ENCODE measurements at places on chromosomes 11 and 22.

- no peaks in the 10 kb centered on the region for H3K4me1 ChIP-seq
- no peak overlapping the region for H3K4me3 ChIP-seq
- no peak for DNase-seq
Observed at GRCh38 chr11:2650343-2650867, 49.4 kb downstream of the KCNQ1OT1 start.

DNA sequence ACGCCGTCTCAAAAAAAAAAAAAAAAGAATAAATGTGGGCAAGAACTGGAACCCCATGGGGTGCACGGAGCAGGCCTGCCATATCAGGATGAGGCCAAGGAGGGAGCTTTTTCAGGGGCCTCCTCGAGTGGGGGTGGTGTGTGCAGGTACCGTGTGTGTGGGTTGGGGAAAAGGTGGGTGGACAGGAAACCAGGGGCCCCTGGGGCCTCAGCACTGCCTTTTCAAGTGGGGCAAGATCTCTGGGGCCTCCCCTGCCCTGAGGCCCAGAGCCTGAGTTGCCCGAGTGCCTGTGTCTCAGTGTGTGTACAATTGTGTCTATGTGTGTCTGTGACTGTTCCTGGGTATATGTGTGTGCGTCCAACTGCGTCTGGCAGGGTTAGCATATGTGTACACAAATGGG lies 23.8 kb downstream of the TEF start:
- H3K4me1 ChIP-seq, result peaks cover 8% of the 10 kb centered on the region
- no peaks in the 10 kb centered on the region for H3K36me3 ChIP-seq
- no peak for DNase-seq
- H3K27me3 ChIP-seq, result peaks cover 3% of the 10 kb centered on the region
- H3K27ac ChIP-seq, result no peak overlapping the region

DNA sequence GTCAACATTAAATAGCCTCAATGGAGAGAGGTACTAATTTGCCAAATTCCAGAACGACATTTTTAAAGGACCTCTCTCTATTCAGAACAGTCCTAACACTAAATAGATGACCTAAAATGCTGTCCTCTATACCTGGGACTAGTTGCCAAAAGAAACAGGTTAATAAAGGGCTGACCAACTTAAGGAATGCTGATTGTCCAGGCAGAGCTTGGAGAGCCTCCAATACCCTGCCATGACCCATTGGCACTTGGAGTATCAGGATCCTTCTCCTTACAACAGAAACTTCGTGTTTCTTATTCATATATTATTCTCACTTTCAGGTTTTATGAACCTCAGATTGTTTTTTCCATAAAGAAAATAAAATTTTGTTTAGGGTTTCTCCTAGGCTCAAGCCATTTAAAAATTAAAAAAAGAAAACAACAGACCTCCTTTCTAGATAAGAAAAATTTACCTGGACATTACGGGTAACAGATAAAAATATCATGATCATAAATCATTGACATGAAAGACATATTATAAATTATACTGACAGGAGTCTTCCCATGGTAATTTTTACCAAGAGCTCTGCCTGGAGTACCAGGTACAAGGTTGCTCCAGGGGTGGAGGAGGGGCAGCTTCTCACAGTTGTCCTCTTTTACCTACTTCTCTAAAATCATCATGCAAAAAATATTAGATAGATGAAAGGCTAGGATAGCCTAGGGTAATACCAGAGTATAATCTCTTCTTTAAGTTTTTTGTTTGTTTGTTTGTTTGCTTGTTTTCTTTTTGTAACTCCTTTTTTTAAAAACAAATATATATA lies 2.0 kb downstream of the LRRC4C start:
- DNase-seq, result no peak
- no peaks in the 10 kb centered on the region for H3K36me3 ChIP-seq
- H3K4me1 ChIP-seq, result peaks cover 15% of the 10 kb centered on the region
- no peak overlapping the region for H3K27ac ChIP-seq
- H3K4me3 ChIP-seq, result no peak overlapping the region

DNA sequence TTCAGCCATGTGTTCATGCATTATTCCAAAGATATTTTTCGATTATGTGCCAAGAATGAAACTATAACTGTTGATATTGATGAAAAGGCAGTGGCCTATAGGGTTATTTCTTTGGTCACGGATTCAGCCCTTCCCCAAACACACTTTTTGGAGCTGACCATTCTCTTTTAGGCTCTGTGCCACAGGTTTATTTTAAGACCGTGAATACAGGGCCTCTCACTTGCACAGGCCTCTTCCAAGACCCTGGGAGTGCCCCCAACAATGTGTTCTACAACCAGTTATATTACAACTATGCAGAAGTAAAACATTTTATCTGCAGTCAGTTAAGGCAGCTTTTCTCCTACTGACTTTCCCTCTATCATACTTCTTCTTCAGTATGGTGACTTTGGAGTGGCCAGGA lies 104.6 kb downstream of the ALX4 start:
- H3K4me3 ChIP-seq, result no peak overlapping the region
- H3K4me1 ChIP-seq, result peaks cover 27% of the 10 kb centered on the region
- H3K27ac ChIP-seq, result no peak overlapping the region
- peaks cover 2% of the 10 kb centered on the region for H3K36me3 ChIP-seq
- DNase-seq, result no peak

GRCh38 chr11:6746626-6747025 lies 25.1 kb downstream of the OR2AG2 start:
- no peak overlapping the region for H3K27ac ChIP-seq
- no peak overlapping the region for H3K4me3 ChIP-seq
- no peaks in the 10 kb centered on the region for H3K36me3 ChIP-seq
- DNase-seq, result no peak
- no peaks in the 10 kb centered on the region for H3K27me3 ChIP-seq
- H3K4me1 ChIP-seq, result no peaks in the 10 kb centered on the region

DNA sequence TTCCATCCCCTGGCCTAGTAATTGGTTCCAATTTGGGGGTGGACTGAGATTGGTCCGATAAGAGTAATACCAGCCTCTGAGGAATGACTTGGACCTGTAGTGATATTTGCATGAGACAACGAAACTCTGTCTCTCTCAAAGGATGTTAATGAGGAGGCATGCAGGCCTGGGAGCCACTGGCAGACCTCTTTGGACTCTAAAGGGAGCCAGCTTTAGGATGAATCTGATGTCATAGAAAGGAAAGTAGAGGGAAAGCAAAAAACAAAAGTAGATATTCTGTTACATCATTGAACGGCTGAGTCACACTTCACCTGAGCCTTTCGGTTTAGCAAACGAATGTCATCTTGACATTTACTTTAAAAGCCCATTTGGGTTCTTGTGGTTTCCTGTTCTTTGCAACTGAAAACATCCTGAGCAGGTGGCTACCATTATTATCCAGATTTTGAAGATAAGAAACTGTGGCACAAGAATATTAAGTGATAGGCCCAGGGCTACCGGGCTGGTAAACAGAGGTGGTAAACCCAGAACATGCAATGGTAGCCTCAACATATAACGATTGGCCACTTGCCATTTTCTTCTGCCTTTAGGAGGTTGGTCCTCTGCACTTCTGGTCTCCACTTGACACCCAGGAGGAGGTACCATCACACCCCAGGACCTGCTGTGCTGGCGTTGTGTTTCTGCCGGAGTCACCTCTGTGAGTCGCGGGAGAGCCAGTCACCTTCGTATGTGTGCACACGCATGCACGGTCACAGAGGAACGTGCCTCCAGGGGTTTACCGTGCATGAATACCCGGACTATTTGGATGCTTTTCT lies 42.7 kb downstream of the RTL6 start:
- H3K27me3 ChIP-seq, result peaks cover 18% of the 10 kb centered on the region
- H3K4me1 ChIP-seq, result peaks cover 7% of the 10 kb centered on the region
- H3K4me3 ChIP-seq, result no peak overlapping the region
- no peak overlapping the region for H3K27ac ChIP-seq
- no peak for DNase-seq

GRCh38 chr11:18617688-18618341 lies 16.3 kb downstream of the SPTY2D1 start:
- no peak for DNase-seq
- H3K4me3 ChIP-seq, result no peak overlapping the region
- no peak overlapping the region for H3K27ac ChIP-seq
- H3K4me1 ChIP-seq, result no peaks in the 10 kb centered on the region

DNA sequence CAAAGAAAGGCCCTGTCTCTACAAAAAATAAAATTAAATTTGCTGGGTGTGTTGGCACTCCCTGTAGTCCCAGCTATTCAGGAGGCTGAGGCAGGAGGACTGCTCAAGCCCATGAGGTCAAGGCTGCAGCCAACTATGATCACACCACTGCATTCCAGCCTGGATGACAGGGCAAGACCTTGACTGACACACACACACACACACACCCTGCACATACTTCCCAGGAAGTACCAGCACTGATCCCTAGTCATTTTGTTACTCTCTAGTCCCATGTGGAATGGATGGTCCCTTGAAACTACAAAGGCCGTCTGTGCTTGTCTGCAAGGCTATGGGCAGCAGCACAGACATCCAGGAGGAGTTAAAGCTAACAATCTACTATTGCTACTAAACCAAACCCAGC lies 59.7 kb upstream of the CYP2D6 start:
- no peak overlapping the region for H3K4me3 ChIP-seq
- H3K27me3 ChIP-seq, result peaks cover 9% of the 10 kb centered on the region
- DNase-seq, result no peak
- H3K4me1 ChIP-seq, result peaks cover 32% of the 10 kb centered on the region
- H3K36me3 ChIP-seq, result no peaks in the 10 kb centered on the region
- no peak overlapping the region for H3K27ac ChIP-seq

DNA sequence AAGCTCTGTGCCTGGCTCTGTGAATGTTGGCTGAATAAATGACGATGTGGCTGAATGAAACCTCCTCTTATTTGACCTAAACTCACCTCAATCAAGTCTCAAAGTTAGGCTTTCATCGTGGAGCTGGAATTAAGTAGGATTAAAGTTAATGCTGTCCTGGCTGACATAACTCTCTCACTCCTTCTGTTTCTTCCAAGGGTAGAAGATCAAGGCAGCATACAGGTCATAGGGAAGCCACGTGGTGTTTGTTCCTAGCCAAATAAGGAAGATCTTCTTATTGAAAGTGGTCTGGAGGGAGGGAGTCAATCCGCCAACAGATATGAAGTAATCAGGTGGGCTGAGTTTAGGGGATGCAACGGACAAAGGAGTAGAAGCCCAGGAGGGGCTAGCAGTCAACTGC lies 59.5 kb downstream of the TRIM29 start:
- no peak for DNase-seq
- no peak overlapping the region for H3K27ac ChIP-seq
- H3K4me3 ChIP-seq, result no peak overlapping the region
- H3K27me3 ChIP-seq, result peaks cover 21% of the 10 kb centered on the region
- peaks cover 7% of the 10 kb centered on the region for H3K4me1 ChIP-seq

GRCh38 chr11:118998822-118999221 lies 884 bp downstream of the CENATAC start:
- H3K27ac ChIP-seq, result peak overlapping the region; percentile 95
- DNase-seq, result no peak
- peaks cover 4% of the 10 kb centered on the region for H3K4me1 ChIP-seq
- no peaks in the 10 kb centered on the region for H3K36me3 ChIP-seq
- peak overlapping the region; percentile 98 for H3K4me3 ChIP-seq

- peaks cover 3% of the 10 kb centered on the region for H3K36me3 ChIP-seq
- DNase-seq, result no peak
- peaks cover 17% of the 10 kb centered on the region for H3K4me1 ChIP-seq
- peak overlapping the region; percentile 34 for H3K4me3 ChIP-seq
- peaks cover 8% of the 10 kb centered on the region for H3K27me3 ChIP-seq
Observed at GRCh38 chr11:8822469-8822868, 88.5 kb upstream of the AKIP1 start.

DNA sequence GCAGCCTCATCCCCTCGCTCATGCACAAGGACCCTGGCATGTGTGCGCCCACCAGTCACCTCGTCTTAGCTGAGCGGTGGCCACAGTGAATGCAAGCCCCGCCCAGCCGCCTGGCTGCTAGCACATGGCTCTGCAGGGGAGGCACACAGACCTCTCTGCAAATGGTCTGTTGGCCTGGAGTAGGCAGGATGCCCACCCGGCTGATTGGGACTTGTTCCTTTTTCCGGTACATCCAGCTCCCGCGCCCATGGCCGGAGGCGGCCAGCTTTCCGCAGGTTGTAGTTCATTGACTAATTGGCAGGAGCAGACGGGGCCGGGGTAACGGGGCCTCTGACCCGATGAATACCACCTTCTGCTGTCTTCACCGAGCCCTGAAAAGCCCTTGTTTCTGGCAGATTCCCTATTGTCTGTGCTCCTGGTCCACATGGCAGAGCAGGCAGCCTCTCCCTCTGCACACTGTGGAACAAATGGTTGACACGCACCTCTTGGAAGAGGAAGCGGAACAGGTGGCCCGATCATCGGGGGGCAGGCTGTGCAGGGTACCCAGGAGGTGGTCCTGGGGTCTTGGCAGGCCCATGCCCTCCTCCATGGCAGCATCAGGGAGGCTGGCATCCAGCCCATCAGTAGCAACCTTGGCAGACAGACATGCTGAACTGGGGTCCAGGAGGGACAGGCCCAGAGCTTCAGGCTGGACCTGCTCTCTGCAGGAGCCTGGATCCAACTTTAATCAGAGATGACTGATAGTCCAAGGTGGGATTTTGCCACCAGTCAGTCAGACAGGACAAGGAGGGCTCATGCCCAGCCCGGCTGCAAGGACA lies 1512.0 kb downstream of the BRD1 start:
- no peak for DNase-seq
- H3K27ac ChIP-seq, result no peak overlapping the region
- no peaks in the 10 kb centered on the region for H3K4me1 ChIP-seq
- H3K4me3 ChIP-seq, result no peak overlapping the region
- peaks cover 11% of the 10 kb centered on the region for H3K27me3 ChIP-seq

DNA sequence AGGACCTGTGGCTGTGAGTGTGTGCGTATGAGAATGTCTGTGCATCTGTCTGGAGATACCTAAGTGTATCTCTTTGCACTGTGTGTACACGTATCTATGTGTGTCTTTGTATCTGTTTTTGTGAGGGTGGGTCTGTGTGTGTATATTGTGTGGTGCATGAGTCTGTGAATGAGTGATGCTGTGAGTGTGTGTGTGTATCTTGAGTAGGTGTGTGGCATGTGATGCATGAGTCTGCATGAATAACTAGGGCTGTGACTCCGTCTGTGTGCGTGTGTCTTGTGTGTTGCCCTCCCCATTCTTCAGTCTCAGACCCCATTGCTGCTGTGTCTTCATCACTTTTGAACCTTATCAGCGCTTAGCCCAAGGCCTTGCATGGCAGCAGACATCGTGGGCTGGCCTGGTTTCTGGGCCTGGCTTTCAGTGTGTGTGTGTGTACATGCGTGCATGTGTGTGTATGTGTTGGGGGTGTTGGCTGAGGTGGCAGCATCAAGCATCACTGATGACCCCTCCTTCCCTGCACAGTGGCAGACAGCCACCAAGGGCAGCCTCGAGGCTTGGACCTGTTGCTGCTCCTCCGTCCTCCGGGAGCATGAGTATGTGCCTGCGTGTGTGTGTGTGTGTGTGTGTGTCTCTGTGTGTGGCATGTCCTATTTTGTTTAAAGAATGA lies 1.4 kb downstream of the SGSM1 start:
- H3K27me3 ChIP-seq, result no peaks in the 10 kb centered on the region
- H3K4me1 ChIP-seq, result peaks cover 12% of the 10 kb centered on the region

- no peak overlapping the region for H3K4me3 ChIP-seq
- no peaks in the 10 kb centered on the region for H3K36me3 ChIP-seq
- no peak overlapping the region for H3K27ac ChIP-seq
- DNase-seq, result no peak
- peaks cover 9% of the 10 kb centered on the region for H3K27me3 ChIP-seq
- H3K4me1 ChIP-seq, result peaks cover 21% of the 10 kb centered on the region
Observed at GRCh38 chr11:116730241-116730561, 42.6 kb downstream of the BUD13 start.

GRCh38 chr11:56852131-56852530 lies 103.6 kb upstream of the OR9G4 start:
- DNase-seq, result no peak
- H3K4me3 ChIP-seq, result no peak overlapping the region

Data from glutamatergic neuron (in vitro differentiated cells).